ENCODE measurements at places on chromosomes 11 and 22. TPM values are rescaled to one million over a fixed set of nuclear protein-coding genes. Genes with fewer than 3 reads are reported as not detected.

DNA sequence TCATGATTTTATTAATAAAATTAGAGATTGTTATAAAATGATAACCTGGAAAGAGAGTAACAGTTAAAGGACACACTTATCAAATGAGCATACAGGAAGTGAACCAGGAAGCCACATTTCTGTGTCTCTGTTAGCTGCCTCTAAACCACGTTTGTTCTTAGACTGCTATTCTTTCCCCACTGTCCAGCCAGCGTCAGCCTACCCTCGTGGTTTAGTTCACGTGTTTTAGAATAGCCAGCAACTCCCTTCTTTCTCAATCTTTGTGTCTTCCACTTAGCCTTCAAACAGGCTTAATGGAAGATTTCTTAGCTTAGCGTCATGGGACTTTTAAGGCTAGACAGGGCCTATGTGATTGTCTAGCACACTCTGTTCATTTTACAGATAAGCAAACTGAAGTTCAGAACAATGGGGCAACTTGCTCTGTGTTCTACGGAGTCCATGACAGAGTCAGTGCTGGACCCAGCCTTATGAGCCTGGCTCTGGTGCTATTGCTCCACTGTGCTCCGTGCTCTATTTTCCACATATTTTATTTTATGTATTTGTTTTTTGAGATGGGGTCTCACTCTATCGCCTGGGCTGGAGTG lies 27.2 kb downstream of the GRAMD1B start:
- DNase-seq, result no peak

Gene FGF3
- total RNA-seq, result not detected

DNA sequence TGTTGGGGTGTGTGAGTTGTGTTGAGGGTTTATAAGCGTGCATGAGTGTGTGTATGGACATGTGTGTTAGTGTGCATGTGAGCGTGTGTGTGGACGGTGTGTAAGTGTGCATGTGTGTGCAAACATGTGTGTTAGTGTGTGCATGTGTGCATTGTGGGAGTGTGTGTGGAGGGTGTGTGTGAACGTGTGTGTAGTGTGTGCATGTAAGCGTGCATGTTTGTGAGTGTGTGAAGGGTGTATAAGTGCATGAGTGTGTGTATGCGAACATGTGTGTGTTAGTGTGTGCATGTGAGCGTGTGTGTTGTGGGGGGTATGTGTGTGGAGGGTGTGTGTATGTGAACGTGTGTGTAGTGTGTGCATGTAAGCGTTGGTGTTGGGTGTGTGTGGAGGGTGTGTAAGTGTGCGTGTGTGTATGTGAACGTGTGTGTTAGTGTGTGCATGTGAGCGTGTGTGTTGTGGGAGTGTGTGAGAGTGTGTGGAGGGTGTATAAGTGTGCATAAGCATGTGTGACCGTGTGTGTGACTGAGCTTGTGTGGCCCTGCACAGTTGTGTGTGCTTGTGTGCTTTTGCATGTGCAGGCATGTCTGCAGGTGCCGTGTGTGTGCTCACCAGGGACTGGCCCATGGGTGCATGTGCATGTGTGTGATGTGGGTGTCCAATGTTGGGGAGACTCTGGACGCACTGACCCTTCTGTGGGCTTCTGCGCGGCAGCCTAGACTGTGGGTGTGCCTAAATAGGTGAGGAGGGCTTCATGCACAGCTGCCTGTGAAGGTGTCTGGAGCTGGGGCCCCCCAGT lies 866.2 kb downstream of the TBC1D22A start:
- DNase-seq, result no peak

- DNase-seq, result no peak
These were observed 515.3 kb downstream of the JRKL start for GRCh38 chr11:96905143-96905542.

Gene KDM4D
- 1.6 TPM for total RNA-seq

DNA sequence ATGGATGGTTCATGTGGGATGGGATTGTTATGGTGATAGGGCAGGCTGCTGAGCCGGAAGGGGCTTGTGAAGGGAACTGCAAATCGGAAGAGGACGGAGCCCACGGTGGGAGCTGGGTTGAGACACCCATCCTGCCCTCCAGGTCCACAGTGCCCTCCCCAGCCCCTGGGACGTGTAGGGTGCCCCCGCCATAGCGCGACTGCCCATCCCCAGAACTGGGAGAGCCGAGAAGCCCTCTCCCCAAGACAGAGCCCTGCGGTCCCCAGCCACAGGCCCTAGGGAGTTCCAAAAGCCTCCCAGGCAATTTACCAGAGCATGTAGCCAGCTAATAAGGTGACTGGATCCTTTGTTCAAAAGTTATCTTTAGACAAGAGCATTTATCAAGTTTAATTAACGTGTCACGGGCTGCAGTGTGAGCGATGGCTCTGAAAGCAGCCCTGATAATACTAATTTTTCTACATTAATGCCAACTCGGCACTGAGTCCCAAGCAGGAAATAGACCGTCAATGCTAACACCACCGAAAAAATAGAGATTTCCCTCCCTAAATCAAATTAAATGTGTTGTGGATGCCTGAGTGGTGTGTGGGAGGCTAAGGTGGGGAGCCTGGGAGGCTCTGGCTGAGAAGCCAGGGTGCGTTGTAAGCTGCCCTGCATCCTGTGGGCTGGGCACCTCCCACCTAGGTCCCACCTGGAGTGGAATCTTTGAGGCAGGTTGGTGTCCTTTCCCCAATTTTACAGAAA lies 76.8 kb upstream of the RTL6 start:
- DNase-seq, result no peak

DNA sequence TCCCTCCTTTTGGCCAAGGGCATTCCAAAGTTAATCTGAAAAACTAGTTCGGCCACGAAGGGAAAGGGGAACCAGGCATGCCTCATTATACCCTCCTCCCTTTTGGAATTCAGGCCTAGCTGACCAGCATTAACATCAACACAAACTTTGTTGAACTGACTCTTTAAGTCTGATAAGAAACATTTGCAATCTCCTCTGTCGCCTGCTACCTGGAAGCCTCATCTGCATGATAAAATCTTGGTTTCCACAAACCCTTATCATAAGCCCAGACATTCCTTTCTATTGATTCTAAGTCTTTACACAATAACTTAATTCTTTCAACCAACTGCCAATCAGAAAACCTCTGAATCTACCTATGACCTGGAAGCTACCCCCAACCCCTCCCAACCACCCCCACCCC lies 11.4 kb downstream of the POGLUT3 start:
- DNase-seq, result no peak

Gene AGBL2
- total RNA-seq, result 5.5 TPM

- no peak for DNase-seq
These were observed 2.0 kb upstream of the GATD1 start for GRCh38 chr11:778976-779954.

DNA sequence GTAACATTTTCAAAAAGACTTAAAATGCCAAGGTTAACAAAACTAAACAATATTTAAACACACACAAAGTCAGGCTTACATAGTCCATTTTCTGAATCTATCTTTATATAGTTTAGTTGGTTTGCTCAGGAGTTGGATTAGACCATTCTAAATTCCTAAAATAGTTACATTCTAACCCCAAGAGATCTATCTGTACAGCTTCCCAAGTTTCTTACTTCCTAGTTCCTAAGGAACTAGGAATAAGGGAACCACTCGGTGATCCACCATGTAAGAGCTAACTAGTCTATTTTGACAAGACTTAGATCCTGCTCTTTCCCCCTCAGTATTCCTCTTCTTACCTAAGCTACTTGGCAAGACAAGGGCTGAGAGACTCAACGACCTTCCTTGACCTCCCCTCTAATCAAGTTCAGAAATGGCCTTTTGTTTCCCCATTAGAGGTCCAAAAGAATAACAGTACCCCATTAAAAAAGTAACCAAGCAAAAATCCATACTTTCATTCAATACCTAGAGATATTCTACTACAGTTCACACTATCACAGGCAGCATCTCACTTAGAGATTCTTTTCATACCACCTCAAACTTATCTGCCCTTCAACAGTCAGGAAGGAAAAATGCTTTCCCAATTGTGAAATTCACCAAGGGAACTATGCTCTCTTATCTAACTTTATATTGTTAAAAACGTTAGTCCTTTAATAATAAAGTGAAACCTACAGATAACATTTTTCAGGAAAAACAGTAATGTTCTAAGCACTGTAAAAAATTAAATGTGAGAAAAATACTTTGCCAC lies 253.1 kb downstream of the TTC28 start:
- no peak for DNase-seq

GRCh38 chr22:46622081-46622521 lies 1.9 kb downstream of the GRAMD4 start:
- no peak for DNase-seq

DNA sequence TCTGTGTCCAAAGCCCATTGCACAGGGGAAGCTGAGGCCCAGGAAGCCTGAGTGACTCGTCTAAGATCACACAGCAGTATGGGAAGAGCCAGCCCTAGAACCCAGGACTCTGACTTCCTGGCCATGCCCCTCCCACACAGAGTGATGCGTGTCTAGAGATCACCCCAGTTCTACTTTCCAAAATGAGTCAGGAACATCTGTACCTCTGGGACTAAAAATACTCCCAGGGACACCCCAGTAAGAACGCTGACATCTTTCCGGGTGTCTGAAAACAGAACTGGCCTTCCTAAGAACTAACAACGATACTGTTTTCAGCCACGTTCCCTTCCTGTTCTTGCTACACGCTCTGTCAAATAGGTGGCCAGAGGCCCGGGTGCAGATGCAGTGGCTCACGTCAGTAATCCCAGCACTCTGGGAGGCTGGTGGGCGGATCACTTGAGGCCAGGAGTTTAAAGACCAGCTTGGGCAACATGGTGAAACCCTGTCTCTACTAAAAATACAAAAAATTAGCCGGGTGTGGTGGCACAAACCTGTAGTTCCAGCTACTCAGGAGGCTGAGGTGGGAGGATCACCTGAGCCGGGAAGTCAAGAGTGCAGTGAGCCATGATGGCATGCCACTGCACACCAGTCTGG lies 21.7 kb upstream of the PDGFB start:
- no peak for DNase-seq

Gene MPZL2
- total RNA-seq, result not detected

DNA sequence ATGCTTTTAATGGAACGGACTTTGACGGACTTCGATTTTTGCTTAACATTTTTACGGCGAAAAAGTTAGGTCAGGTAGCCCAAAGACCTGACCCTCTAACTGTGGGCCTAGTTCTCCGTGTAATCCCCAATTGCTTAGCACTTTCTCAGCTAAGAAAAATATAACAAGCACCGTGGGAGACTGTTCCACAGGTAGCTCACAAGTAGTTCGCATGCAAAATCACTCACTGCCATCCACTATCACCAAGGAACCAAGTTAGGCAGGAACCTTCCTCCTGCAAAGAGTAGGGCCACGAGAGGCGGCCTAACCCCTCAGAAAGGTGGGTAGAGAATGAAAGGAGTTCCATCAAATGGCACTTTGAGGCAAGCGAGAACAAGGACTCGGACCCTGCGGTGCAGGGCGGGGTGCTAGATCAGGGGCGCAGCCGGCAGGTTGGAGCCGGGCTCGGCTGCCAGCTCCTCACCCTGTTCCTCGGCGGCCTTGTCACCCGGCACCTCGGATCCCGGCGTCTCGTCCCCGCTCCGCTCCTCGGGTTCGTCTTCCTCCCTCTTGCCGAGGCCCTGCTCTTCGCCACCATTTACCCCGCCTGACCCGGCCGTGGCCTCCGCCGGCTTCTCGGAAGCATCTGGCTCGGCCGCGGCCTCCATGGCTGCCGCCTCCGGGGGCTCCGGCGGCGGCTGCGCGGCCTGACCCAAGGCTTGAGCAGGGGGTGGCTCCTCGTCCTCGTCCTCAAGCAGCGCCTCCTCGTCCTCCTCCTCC lies 922 bp downstream of the HNRNPUL2 start:
- peak; percentile 37 for DNase-seq

DNA sequence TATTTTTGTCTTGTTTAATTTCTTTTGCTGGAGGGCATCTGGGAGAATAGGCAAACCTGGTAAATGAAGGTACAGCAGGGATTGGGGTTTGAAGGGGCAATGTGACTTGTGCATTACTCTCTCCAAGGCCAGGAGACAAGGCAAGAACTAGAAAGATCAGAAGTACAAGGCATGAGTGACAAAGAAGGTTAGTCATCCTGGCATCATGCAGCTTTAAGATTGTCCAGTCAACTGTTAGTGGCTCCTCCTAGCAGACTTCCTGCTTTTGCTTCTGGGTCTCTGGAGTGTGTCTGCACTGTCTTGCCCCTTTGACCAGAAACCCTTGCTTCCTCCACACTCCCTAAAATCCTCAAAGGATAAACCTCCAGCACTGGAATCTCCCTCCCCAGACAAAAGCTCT lies 27.2 kb upstream of the GLYATL1 start:
- no peak for DNase-seq

Gene CCDC89
- 0.23 TPM for total RNA-seq

- peak; percentile 98 for DNase-seq
These were observed 20.6 kb upstream of the PRDM10 start for GRCh38 chr11:130023204-130023603.

Gene SCUBE2
- not detected for total RNA-seq

DNA sequence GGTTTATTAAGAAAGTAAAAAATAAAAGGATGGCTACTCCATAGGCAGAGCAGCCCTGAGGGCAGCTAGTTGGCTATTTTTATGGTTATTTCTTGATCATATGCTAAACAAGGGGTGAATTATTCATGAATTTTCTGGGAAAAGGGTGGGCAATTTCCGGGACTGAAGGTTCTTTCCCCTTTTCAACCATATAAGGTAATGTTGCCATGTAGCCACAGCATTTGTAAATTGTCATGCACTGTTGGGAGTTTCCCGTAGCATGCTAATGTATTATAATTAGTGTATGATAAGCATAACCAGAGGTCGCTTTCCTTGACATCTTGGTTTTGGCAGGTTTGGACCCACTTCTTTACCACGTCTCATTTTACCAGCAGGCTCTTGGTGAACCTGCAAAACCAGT lies 610.4 kb upstream of the B3GAT1 start:
- no peak for DNase-seq

Measured in OCI-LY7 (cell line).